Activated effector memory CD4-positive, alpha-beta T cell treated with Interleukin-2 at 50 U/mL for 16 hours (primary cell): ENCODE measurements at places on chromosomes 3 and 15.

DNA sequence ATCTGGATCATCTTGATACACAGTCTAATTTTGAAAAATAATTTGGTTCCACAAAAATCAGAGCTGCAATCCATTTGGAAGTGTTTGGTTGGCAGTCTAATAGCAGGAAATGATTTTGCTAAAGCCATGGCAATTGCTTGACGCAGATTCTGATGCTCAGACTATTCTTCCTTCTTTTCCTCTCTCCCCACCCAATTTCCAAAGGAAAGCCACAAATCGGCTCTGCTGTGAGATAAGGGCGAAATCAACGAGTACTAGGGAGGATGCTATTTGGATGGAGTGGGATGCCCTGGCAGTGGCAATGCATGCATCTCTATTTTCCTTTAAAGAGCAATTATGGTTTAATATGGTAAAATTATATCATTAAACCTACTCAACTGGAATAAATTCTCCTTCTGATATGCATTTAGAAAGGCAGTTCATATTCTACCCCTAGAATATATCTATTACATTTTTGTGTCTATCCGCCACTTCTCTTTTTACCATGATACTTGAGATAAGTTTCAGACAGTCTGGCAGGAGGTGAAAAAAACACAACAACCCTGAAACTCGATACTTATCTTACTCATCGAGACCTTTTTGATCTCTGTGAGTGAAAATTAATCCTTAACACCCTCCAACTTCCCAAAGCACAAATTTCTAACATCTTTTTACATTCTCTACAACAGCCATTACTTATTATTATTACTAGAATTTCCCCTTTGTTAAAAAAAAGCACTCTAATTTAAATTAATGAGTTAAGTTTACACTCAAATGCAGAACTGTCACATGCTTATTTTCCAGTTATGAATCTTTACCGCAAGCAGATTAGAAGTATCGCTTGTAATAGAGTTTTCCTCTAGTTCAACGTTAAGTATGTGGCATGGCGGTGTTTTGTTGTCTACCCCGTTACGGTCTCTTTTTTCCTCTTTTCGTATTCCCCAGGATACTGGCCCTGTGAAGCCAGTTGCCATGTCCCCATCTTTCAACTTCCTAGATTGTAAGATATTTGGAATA is 433.3 kb downstream of the FOXP1 start:
- no peak for DNase-seq

GRCh38 chr3:128859630-128860029 is 19.8 kb upstream of the ACAD9 start:
- DNase-seq, result no peak

- no peak for DNase-seq
Observed at GRCh38 chr3:40546816-40547215, 22.1 kb downstream of the ZNF621 start.

GRCh38 chr3:191216510-191216909 is 17.5 kb downstream of the OSTN start:
- DNase-seq, result no peak

DNA sequence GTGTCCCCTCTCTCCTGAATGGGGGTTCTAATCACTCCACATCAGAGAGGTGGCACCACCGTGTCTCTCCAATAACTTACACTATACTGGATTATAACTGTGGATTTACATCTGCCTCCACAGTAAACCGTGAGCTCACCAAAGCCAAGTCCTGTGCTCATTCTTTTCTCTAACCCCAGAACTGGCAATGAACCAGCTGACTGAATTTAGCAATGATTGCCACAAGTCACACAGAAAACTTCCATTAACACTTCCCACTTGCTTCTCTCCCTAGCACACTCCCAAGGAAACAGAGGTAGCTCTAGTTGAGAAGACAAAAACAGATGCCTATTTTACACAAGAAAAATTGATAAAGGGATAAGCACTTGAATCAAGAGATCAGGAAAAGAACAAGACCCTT is 361.3 kb downstream of the ULK4 start:
- DNase-seq, result no peak

DNA sequence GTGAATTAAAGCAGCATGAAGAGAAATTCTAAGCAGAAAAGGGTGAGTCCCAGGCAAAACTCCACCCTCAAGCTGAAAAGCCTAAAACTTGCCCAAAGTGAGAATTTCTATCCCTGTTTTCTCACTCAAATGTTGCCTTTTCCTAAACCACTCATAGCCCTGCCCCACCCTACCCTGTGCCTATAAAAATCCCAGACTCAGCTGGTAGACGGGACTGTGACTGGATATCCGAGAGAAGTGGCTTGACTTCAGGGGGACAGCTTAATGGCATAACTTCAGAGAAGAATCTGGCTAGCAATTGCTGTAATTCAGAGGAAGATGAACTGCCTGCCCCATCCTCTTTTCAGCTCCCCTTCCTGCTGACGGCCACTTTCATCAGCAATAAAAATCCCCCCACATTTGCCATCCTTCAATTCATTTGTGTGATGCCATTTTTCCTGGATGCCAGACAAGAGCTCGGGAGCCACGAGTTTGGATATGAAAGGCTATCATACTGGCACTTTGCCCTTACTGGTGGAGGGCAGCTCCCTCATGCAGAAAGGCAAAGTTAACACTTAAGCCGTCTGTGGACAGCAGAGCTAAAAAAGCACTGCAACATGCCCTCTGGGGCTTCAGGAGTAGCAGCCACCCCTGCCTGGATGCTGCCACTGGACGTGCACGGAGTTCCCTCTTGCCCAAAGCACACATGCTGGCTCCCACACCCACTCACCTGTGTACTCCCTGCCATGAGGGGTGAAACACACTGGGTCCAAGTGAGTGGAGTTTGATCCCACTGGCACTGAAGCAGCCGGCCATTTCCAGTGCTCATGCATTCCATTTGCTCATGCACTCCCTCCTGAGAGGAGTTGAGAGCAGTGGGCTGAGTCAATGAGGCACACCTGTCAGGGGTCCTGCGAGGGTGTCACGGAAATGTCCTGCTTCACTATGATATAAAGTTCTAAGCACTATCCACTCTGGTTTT is 670.6 kb downstream of the PLOD2 start:
- no peak for DNase-seq
